ENCODE measurements at places on chromosomes 6 and 20. TPM values are rescaled to one million over a fixed set of nuclear protein-coding genes. Genes with fewer than 3 reads are reported as not detected.

- no peaks in the 10 kb centered on the region for H3K4me1 ChIP-seq
- no peaks in the 10 kb centered on the region for H3K36me3 ChIP-seq
- no peaks in the 10 kb centered on the region for H3K27me3 ChIP-seq
- no peak overlapping the region for H3K27ac ChIP-seq
- no peak overlapping the region for H3K4me3 ChIP-seq
These were observed 378.7 kb upstream of the HSF2 start for GRCh38 chr6:122020588-122021264.

The AGER gene
- polyA plus RNA-seq: not detected

The GTF2H4 gene
- 14.7 TPM for polyA plus RNA-seq

- H3K27ac ChIP-seq: no peak overlapping the region
- H3K4me3 ChIP-seq: no peak overlapping the region
- H3K27me3 ChIP-seq: no peaks in the 10 kb centered on the region
- no peaks in the 10 kb centered on the region for H3K36me3 ChIP-seq
- H3K4me1 ChIP-seq: no peaks in the 10 kb centered on the region
These were observed 157.7 kb upstream of the AKAP12 start for GRCh38 chr6:151082079-151082478.

The CCM2L gene
- not detected for polyA plus RNA-seq

The RCAN2 gene
- polyA plus RNA-seq: not detected

The FHL5 gene
- polyA plus RNA-seq: not detected

The ABHD16B gene
- polyA plus RNA-seq: 0.14 TPM

The SMOC2 gene
- polyA plus RNA-seq: not detected

The TMEM74B gene
- polyA plus RNA-seq: not detected

The TDP2 gene
- polyA plus RNA-seq: 21.0 TPM

DNA sequence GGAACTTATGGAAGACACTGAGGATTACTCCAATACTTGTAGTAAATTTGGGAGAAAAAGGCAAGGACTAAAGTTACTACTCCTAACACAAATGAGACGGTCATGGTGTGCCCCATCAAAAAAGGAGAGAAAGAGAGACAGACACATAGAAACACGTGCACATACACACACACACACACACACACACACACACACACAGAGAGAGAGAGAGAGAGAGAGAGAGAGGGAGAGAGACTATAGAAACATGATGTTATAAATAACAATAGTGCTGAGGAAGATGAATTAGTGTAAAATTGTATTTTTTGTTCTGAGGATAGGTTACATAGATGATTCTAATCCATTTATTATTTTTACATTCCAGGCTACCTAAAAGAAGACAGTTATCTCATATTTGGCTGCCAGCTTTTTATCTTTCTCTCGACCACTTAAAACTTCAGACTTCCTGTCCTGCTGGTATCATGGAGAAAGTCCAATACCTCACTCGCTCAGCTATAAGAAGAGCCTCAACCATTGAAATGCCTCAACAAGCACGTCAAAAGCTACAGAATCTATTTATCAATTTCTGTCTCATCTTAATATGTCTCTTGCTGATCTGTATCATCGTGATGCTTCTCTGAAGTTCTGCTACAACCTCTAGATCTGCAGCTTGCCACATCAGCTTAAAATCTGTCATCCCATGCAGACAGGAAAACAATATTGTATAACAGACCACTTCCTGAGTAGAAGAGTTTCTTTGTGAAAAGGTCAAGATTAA, 10.5 kb downstream of the PLN start:
- H3K27ac ChIP-seq: no peak overlapping the region
- H3K4me1 ChIP-seq: peaks cover 7% of the 10 kb centered on the region

DNA sequence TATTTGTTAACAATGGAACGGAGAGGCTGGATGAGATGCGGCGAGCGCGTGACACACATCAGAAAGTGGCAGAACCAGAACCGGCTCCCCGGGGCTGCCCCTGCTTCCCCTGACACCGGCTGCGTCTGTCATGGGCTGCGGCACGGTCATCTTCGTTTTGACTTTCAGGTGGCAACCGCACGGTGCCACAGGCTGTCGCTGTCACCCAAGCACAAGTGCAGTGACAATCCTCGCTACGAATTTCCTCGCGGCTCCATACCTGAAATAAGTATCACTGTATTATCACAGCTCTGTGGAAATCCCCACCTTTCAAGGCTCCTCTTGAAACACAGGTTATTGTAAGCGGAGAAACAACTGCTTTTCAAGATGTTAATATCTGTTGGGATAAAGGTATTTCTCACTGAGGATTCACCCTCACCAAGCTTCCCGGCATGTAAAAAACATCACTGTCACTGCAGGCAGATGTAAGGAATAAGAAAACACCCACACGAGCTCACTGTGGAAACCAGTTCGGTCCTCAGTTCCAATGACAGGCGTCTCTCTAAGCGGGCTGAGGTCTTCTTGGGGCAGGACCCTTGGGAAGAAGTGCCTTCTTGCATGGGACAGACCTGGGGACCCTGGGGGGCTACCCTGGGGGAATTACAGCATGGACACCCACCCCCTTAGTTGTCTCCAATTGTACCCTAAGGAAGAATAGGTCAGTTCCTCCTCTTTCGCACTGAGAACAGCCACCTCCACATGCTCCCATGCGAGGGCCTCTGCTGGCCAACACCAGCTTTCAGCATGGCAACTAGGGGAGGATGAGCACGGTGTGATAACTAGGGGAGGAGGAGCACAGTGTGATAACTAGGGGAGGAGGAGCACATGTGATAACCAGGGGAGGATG, 86.3 kb downstream of the DACT2 start:
- H3K27me3 ChIP-seq: no peaks in the 10 kb centered on the region
- no peaks in the 10 kb centered on the region for H3K36me3 ChIP-seq
- DNase-seq: no peak
- H3K27ac ChIP-seq: no peak overlapping the region
- no peak overlapping the region for H3K4me3 ChIP-seq

Data from CD14-positive monocyte (primary cell).